Activated CD8-positive, alpha-beta memory T cell treated with anti-CD3 and anti-CD28 coated beads for 1 hour (primary cell): ENCODE measurements at places on chromosomes 7 and 10.

- DNase-seq, result no peak
These were observed 45.9 kb downstream of the IL6 start for GRCh38 chr7:22772885-22773284.

- no peak for DNase-seq
These were observed 64.9 kb upstream of the GPR22 start for GRCh38 chr7:107404740-107405537.

DNA sequence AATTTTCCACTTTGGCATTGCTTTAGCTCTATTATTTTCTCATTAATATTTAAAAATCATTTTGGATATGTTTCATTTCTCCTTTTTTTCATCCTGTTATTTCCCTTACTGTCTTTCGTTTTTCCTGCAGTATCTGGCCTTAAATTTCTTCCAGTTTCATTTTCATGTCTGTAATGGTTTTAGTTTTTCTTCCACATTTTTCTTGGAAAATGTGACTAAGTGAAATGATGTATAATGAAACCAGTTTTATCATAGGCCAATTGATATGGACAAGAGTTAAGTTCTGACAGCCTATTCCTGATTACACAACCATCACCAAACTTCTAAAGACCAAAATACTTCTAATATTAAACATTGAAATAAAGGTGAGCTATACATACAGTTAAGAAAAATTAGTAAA, 158.5 kb downstream of the LHFPL3 start:
- DNase-seq, result no peak

- peak; percentile 60 for DNase-seq
These were observed 1.4 kb upstream of the LCOR start for GRCh38 chr10:96830511-96831199.

GRCh38 chr7:80977751-80978150, 58.9 kb upstream of the SEMA3C start:
- DNase-seq, result no peak

DNA sequence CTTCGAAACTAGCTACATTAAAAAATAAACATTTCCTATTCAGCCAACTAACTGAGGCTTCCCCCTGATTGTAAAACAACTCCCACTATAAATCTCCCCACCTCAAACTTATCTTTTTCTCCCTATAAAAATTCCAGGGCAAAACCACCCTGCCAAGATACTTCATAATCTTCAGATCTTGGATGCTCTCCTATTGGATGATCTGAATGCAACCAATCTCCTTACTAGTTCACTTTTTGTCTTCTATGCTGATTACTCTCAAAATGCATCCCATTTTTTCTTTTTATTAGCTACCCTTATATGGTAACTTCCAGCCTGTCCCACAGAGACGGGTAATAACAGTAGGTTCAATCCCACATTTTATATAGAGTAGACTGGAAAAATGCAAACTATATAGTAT, 15.0 kb upstream of the PRSS58 start:
- DNase-seq, result no peak

GRCh38 chr7:7103343-7104313, 78.7 kb upstream of the C1GALT1 start:
- DNase-seq, result no peak

GRCh38 chr10:118674226-118674919, 78.9 kb upstream of the PRLHR start:
- DNase-seq, result no peak

- DNase-seq, result no peak
These were observed 14.1 kb upstream of the WDR86 start for GRCh38 chr7:151423936-151424335.

GRCh38 chr7:20348125-20348807, 17.6 kb downstream of the ITGB8 start:
- DNase-seq, result no peak
